ENCODE measurements at places on chromosomes 12 and 14.

DNA sequence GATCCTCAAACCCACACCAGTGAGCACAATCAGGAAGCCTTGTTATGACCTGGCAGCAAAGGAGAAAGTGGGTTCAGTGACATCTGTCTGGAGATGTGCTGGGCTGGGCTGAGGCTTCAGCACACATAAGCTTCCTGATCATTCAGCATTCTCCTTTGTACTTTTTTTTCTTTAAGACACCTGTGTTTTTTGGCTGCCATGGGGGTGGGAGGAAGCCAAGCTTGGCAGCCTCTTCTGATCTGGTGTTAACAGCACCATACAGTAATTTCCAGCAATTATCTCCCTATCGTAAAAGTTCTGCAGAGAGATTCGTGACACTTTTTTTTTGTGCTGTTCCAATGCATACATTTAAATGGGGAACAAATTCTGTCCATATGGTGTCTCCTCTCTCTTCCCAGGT lies 38.9 kb upstream of the RASSF3 start:
- no peak for DNase-seq

DNA sequence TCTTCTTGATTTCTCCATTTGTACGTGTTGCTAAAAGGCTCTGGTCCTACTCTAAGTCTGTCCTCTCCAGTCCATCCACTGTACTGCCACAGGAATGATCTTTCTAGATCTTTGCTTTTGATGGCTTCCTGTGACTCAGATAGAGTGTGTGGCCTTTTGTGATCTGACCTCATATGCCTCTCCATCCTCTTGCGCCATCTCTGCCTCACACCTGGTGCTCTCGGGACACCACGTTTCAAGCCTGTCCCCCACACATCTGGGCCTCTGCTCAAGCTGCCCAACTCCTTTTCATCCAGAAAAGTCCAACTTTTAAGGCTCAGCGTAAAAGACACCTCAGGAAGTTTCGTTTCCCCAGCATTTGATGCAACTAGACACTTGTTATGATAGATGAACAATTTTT lies 39.0 kb downstream of the DCAF4 start:
- no peak for DNase-seq

DNA sequence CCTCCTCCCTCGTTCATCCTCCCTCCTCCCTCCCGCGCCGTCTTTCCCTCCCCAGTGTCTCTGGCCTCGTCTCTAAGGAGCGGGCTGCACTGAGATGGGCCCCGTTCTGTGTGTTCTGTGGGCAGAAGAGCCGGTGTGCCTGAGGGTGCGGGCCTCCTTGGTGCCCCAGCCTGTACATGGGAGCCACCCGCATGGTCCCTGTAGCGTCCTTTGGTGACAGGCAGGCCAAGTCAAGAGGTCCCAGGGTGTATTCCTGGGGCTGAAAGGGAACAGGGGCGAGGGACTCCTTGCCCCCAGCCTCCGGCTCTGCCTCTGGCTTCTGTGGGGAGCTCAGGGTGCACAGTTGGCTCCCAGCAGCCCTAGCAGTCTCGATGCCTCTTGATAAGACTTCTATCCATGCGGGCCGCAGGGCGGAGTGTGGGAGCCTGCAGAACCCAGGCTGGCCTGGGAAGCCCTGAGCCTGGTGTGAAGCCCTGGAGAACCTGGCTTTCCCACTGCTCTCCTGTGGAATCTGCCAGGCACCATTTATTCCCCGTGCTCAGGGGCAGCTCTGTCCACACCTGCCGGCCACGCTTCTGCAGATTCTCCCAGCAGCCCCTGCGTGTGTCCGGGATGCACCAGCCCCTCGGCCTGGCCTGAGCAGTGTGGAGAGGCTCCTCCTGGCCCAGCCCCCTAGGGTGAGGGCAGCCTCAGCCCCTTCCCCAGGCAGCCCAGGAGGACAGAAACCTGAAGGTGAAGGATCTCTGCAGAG lies 181.3 kb downstream of the KIF26A start:
- DNase-seq: no peak

- DNase-seq: no peak
Observed at GRCh38 chr12:77388445-77389265, 323.3 kb upstream of the E2F7 start.

- no peak for DNase-seq
Observed at GRCh38 chr12:19666070-19666469, 226.8 kb downstream of the AEBP2 start.

GRCh38 chr14:69013943-69014782 lies 35.1 kb upstream of the ACTN1 start:
- no peak for DNase-seq

GRCh38 chr12:49689785-49690184 lies 17.4 kb downstream of the FMNL3 start:
- DNase-seq: no peak

GRCh38 chr12:92338671-92339070 lies 193.0 kb upstream of the BTG1 start:
- DNase-seq: no peak
